ENCODE measurements at places on chromosomes 12 and 14.

- no peak for DNase-seq
Measured at GRCh38 chr14:35133542-35134328, 11.4 kb downstream of the PRORP start.

DNA sequence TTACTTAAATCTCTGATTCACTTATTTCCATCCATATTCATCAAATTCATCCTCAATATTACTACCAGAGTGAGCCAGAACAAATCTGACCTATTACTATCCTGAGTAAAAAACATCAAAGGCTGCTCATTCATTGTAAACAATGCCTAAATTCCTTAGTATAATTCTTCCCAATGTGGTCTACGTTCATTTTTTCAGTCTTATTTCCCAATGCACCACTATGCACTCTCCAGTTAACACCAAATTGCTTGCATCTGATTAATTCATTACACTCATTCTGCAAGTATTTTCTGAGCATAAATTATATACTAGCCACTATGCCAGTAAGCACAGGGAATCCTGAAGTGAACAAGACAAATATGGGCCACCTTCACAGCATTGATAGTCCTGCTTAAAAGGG is 110.0 kb downstream of the EPS8 start:
- DNase-seq: no peak

DNA sequence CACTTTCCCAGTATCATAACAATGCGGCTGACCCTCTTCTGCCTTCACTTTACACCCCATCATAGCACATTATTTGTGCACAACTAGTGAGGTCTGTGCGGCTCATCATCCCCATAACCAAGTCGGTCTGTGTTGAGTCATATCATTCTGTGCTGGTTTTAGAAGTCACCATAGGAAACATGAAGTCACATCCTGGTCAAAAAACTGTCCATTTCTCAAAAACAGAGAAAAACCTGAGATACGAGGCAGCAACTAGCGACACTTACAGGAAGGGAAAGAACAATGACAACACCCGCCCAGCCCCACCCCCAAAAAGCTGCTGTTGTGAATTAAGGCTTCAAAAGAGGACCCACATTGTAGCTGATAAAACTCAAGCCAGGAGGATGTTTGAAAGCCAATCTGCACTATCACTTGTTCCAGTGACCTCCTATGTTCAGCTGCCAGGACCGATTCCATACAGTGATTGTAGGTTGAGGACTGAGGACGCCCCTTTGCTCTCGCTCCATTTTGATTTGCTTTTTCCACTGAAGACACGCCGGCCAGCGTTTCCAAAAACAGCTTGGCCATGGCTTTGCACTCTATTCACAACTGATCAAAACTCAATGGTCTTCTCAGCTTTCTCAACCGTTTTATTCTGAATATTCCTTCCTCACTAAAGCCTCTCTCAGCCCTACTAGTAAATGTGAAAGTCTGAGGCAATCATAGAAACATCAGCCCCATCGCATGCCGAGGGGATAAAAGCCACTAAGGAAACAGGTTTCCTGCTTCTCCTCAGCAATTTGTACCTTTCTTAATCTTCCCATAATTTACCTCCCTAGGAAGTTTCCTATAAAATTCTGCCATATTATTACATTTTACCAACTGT is 87.5 kb downstream of the DUSP16 start:
- peak; percentile 27 for DNase-seq

DNA sequence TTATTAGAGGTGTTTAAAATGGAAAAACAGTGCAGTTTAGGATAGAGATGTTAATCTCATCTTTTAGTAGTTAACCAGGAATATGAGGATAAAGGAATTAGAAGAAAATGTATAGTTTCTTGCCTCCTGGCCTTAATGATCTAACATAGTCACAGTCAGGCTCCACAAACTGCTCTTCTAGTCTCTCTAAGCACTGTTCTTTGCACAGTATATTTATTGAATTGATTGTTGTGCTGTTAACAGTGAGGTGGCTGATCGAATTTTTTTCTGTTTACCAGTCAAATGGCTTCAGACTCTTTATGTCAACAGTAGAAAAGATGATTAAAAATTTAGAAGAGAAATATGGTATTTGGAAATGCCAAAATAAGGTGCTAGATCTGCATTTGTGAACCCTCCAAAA is 37.8 kb downstream of the ATF7IP start:
- DNase-seq: no peak

DNA sequence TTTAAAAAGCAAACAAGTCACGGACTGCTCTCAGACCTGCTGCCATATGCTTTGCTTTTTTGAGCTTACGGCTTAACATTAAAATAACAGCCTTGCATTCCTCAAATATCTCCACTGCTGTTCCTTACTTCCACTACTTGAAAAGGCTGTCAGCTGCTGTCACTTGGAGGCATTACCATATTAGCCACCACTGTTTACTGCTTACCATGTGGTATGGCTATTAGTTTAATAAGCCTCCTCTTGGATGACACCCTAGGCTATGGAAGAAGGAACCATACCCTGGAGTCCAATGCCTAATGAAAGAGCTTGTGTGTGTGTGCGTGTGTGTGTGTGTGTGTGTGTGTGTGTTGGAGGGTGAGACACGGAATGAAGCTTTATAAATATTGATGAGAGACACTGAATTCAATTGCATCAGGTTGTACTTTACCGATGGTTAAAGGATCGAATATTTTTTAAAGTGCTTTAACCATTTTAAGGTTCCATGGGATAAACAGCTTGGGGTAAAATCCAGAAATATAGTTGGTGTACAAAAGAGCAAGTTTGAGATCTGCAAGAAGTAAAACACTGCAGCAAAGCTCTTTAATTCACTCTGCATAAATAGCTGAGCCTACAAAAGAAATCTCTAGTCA is 174.5 kb downstream of the TTC7B start:
- no peak for DNase-seq

- no peak for DNase-seq
Measured at GRCh38 chr14:26304056-26304455, 293.8 kb downstream of the NOVA1 start.

- no peak for DNase-seq
Measured at GRCh38 chr12:118650586-118650960, 274.2 kb downstream of the SUDS3 start.

DNA sequence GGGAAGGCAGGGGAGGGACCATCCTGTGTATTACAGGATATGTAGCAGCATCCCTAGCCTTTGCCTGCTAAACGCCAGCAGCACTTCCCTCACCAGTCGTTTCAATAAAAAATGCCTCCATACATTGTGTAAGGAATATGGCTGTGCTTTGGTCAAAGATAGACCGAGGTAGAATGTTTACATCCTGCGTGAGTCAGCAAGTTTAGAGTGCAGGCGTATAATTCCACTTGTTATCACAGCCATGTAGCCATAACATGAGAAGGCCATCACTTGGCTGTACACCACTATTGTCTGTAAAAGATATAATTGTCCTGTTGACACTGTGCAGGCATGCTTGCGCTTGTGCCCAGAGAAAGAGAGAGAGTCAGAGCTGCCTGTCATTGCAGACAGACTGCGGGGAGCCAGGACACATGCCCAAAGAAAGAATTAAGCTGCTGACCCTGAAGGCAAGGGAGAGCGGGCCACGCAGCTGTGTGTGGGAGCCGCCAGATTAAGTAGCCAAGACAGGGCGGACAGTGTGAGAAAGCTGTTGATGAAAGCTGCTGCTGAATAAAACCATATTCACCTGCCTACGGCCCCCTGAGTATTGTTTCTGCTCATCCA is 68.4 kb downstream of the CRACR2A start:
- DNase-seq: no peak

DNA sequence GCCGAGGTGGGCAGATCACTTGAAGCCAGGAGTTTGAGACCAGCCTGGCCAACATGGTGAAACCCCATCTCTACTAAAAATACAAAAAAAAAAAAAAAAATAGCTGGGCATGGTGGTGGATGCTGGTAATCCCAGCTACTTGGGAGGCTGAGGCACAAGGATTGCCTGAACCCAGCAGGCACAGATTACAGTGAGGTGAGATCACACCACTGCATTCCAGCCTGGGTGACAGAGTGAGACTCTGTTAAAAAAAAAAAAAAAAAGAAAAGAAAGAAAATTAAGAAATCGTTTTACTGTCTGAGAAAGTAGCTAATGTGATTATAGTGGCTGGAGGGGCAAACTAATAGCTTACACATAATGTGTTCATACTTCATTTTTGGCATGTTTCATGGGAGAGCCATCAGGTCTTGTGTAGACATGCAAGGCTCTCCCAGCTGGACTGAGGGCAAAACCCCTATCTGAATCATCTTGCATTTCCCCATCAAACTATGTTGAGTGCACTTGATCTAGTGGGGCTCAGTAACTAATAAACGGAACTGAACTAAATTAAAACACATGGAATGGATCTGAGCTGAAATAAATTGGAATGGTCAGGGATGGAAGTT is 16.2 kb downstream of the KIF21A start:
- no peak for DNase-seq

GRCh38 chr12:1862973-1863372 is 42.6 kb downstream of the LRTM2 start:
- DNase-seq: no peak

- no peak for DNase-seq
Measured at GRCh38 chr12:26736563-26737486, 96.2 kb downstream of the ITPR2 start.

- DNase-seq: peak; percentile 65
Measured at GRCh38 chr14:22836301-22837113, at the start of gene MMP14. Gene MMP14 (plus strand): TSS chr14:22836585. CDS start chr14:22836818, 233 bp downstream.

GRCh38 chr12:89571491-89572195 is 45.8 kb upstream of the POC1B start:
- DNase-seq: no peak

DNA sequence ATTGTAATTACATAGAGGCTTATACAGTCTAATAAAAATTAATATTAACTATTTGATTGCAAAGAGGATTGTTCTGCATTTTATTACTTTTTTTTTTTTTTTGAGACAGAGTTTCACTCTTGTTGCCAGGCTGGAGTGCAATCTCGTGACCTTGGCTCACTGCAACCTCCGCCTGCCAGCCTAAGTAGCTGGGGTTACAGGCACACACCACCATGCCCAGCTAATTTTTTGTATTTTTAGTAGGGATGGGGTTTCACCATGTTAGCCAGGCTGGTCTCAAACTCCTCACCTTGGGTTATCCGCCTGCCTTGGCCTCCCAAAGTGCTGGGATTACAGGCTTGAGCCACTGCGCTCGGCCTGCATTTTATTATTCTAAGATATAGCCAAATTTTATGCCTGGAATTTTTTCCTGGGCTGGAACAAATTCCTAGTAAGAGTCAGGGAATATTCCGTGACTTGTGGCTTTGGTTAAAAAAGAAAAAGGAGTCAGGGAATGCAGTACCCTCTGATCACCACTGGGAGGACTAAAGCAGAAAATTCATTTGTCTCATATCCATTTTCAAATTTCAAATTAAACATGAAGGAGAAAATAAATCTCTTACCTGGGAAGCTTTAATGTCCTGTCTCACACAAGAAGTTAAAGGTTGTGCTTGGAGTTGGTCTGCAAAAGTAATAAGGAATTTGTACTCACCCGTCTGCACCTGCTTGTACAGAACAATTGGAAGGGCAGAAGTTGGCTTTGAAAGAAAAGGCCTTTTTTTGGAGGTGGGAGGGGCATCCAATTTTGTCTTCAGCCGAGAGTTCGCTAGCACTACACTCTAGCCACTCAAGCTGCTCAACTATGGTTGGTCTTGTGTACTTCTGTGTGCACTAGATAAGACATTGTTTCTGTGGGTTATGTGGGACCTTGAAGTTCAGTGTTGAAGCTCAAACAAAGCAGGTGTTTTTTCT is 8.7 kb downstream of the MARK3 start:
- DNase-seq: peak; percentile 62

DNA sequence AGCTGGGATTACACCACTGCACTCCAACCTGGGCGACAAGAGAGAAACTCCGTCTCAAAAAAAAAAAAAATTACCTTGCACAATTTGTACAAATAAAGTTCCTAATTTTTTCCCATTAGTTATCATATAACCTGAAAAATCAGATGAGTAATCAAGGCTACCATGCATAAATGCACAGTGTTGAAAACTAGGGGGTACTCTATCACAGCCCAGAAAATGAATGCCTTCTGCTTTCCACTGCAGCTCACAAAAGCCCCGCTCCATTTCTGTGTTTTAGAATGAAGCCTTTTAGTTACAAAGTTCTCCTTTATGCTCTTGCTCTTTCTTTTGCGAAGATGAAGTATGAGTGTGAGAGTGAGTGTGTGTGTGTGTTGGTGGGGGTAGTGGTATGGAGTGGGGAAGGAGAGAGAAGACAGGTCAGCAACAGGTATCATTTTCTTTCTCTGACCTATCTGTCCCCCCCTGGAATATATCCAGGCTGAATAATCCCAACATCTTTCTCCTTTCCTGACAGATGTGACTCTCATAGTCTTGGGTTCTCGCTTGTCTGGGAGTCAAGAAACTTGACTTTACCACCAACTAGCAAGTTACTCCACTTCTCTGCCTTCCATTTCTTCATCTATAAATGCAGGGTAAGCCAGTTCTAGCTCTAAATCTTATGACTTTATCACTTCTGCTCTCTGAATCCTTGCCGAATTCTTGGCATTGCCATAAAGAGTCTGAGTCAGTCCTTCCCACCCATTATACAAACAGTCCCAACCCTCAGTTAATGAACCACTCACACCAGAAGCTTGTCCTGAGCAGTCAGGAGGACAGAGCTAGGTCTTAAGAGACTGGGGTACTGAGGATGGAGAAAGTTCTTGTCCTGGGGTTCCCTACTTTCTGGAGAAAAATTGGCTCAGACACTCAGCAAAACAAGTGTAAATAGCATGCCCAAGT is 16.1 kb downstream of the BIN2 start:
- peak; percentile 26 for DNase-seq

- no peak for DNase-seq
Measured at GRCh38 chr14:65703996-65704395, 291.5 kb downstream of the FUT8 start.

- DNase-seq: no peak
Measured at GRCh38 chr14:104016873-104017650, 68.4 kb upstream of the ASPG start.

DNA sequence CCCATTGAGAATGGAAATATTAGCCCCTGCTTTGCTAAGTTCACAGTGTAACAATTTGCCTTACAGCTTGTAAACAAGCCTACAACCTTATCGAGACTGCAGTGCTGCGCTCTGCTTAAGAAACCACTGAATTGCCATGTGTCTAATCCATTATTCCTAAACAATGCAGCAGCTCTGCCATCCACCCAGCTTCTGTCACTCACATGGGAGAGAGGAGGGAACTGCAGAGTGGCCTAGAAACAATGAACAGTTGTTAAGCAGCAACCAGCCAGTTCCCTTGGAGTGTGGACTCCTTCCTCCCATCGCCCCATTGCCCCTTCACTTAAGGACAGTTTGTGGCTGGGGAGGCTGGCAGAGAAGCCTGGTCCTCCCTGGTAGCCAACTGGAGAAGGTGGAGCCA is 42.9 kb downstream of the TESPA1 start:
- DNase-seq: no peak

- DNase-seq: no peak
Measured at GRCh38 chr12:29591140-29592020, 93.9 kb upstream of the OVCH1 start.

GRCh38 chr14:97298331-97298730 is 501.1 kb downstream of the VRK1 start:
- no peak for DNase-seq

GRCh38 chr12:99910342-99910741 is 74.4 kb downstream of the ANKS1B start:
- DNase-seq: no peak
